IMR-90 (cell line): ENCODE measurements at places on chromosomes 5 and 9. TPM values are rescaled to one million over a fixed set of nuclear protein-coding genes. Genes with fewer than 3 reads are reported as not detected.

Gene IGFBPL1
- under 0.01 TPM in 1 of 2 replicates, not detected in the other for total RNA-seq

Gene INSL4
- total RNA-seq = not detected in 2 replicates

Gene PCDHB13
- 0.18 and 0.28 TPM in 2 replicates for total RNA-seq

Gene PCAT7
- total RNA-seq = not detected in 2 replicates

Gene TRPM6
- under 0.01 TPM in 2 replicates for total RNA-seq

Gene HINT2
- 6.7 and 7.5 TPM in 2 replicates for total RNA-seq

Gene FRMPD1
- total RNA-seq = not detected in 2 replicates

DNA sequence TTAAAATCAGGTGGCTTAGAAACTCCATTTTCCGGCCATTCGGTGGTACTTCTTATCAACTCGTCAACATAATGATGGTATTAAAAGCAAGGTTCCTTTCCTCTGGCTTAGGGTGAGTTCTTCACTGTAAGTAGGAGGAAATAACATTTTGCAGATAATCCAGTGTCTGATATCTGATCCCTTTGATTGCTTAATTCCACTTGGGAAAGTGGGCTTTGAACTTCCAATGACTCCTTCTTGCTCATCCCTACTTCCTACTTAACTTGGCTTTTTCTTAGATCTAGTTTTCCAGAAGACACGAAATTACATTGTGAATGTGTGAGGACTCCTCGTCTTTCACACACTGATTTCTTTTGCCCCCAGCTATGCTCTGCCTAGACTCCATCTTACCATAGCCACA is 31.5 kb downstream of the DDX31 start:
- DNase-seq = peak; percentile 75

DNA sequence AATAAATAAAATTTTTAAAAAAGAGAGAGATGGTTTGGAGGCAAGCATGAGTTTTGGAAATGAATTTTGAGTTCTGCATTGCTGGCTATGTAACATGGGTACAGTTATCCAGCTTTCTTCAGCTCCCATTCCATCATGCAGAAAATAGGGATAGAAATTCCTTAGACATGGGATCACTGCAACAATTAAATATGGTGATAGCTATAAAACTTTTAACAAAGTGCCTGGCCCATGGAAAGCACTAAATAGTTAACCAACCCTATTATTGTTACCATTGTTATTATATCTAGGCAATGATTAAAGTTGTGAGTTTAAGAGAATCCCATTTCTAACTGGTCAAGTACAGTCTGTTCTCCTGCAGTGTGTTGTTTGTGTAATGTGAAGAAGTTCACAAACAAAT is 115.4 kb upstream of the GAS1 start:
- no peak for DNase-seq

DNA sequence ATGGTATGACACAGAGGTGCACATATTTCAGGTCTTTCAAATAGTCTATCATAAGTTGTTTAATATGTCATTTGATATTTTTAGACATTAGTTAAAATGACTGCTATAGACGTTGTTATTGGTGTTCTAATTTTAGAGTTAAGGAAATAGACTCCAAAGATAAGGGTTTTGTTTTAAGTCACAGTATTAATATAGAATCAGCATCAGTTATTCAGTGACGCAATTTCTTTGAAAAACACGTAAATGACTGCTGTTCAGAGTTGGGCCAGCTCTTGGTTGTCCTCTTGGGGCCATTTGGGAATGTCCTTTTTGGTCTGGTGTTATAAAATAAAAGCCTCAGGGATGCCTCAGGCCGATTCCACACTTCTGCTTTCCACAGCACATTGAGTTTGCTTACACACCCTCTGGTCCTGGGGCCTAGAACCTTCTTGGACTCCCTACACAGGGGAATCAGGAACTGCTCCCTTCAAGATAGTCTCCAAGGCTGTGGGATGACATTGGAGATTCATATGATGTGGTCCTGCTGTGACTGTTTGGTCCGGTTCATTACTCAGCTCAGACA is 14.3 kb downstream of the OTULIN start:
- no peak for DNase-seq

DNA sequence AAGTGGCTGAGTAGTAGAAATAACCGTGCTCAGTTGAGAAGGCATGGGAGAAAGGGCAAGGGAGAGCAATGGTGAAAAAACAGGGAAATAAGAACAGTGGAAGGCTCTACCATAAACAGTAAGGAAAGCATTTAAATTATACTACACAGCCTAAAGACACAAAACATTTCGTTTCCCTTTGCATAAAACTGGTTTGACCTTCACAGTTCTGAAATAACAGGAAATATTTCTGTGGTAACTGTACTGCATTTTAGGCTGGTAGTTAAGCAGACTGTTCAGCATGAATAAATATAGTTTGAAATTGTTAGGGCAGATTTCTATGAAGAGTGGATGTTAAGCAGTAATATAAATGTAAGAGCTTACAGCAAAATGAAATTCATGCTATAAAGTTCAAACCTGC is 147.5 kb downstream of the CSNK1G3 start:
- peak; percentile 9 for DNase-seq

DNA sequence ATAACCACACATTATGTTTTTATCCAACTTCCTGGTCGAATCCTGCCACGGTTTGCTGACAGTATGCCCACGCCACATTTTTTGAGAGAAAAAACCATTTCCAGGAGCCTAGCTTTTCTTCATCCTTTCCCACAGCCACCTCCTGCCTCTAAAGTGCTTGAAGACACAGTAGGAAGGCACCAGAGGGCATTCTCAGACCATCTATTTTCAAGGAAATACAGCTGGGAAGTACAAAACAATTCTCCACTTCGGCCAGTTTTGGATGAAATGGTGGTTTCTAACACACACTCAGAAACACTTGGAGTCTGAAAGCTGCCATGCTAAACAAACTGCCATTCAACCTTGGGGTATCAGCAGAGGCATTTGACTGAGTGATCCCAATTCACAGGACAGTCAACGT is 86.3 kb upstream of the RPS23 start:
- peak; percentile 71 for DNase-seq

DNA sequence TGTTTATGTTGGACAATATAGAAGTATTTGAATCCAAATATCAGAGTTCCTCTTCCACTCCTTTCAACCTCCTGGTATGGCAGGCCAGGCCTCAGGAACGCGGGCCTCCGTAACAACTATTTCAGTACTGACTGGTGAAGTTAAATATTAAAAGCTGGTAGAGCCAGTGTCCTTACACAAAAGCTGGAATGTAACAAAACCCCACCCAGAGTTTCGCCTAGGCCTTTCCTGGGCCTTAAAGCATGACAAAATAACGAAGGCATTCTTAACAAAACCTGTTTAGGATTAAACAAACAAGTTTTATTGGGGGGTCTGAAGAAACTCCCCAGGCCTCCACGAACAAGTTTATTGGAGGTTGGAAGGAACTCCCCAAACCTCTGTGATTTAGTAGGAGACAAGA is 61.6 kb upstream of the GNE start:
- no peak for DNase-seq

GRCh38 chr9:23120630-23121029 is 674.0 kb downstream of the DMRTA1 start:
- no peak for DNase-seq

DNA sequence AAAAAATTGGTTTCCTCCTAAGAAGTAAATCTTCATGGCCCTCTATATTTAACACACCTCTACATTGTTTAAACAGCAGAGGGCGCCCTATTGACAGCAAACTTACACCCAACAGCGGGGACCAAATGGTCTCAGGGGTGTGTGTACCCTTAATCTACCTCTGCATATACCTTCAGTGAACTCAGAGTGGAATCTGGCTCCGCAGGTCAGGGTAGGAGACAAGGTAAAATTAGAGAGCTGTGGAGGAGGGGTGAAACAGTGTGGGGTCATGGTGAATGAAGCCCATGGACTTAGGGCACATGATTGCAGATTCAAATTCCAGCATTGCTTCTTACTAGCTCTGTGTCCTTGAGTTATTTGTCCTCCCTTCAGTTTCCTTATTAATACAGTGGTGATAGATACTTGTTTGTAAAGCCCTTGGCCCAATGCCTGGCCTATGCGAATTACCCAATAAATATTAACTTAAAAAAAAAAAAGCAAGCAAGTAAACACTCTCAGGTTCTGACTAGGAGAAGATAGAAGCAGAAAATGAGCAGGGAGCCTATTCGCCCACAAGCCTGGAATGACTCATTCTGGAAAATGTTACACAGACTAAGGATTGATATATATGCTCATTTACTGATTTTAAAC is 122.9 kb downstream of the CAVIN4 start:
- DNase-seq = peak; percentile 9

DNA sequence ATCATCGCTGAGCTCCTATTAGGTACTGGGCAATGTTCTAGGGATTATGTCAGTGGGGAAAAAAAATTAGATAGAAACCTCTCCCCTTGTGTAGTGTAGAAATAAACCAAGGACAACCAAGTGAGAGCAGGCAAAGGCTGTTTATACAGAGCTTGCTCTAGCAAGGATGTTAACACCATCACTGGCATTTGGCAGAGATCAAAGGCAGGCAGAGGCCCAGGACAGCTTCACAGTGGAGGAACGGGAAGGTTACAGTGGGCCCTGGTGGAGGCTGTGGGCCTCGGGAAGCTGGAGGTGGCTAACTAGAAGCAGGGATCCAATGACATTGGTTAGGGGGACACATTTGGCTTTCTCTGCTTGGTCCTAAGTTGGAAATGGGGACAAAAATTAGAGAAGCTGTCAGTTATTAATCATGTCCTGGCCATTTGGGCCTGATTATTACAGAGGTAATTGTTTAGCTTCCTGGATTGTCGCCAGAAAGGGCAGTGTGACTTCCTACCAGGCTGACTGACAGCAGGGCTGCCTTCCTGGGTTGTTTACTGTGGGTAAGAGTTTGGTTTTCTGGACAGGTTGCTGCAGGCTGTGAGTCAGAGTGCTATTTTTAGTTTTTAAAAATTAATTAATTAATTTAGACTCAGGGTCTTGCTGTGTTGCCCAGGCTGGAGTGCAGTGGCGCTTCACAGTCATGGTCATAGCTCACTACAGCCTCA is 259.3 kb downstream of the ROR2 start:
- no peak for DNase-seq

GRCh38 chr5:9421884-9422283 is 124.0 kb downstream of the SEMA5A start:
- no peak for DNase-seq

GRCh38 chr5:150503386-150503785 is 4.5 kb upstream of the NDST1 start:
- DNase-seq = no peak

GRCh38 chr5:159340511-159340910 is 10.2 kb upstream of the IL12B start:
- no peak for DNase-seq

GRCh38 chr9:34686231-34686630 is 4.8 kb downstream of the CCL19 start:
- no peak for DNase-seq

DNA sequence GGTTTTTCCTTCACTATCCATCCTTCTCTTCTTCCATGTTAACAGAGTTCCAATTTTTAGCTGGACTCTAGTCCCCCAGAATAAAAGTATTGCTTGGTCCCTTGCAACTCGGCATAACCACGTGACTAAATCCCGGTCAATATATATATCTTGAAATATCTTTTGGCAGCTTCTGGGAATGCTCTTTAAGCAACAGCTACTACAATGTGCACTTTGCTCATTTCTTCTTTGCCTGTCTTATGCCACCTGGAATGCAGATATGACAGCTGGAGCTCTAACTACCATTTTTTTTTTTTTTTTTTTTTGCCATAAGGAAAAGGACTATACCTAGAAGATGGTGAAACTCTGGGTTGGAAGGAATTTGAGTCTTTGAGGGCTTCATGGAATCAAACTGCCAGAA is 82.6 kb downstream of the GCNT4 start:
- DNase-seq = no peak

DNA sequence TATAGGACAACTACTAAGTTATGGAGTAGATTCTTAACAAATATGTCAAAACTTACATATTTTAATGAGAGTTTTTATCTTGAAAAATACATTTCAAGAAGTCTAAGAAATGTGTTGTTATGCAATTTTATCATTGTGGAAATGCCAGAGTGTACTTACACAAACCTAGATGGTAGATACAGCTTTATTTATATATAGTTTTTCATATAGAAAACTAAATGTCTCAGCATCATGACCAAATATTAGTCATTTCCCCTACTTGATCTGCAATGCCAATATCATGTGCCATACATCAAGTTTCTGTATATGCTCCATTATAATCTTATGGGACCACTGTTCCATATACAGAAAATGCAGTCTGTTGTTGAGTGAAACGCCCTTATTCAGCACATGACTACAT is 28.7 kb downstream of the CAST start:
- DNase-seq = no peak

GRCh38 chr9:37941253-37941652 is 37.3 kb upstream of the SLC25A51 start:
- no peak for DNase-seq
